ENCODE measurements at places on chromosomes 13 and 19.

DNA sequence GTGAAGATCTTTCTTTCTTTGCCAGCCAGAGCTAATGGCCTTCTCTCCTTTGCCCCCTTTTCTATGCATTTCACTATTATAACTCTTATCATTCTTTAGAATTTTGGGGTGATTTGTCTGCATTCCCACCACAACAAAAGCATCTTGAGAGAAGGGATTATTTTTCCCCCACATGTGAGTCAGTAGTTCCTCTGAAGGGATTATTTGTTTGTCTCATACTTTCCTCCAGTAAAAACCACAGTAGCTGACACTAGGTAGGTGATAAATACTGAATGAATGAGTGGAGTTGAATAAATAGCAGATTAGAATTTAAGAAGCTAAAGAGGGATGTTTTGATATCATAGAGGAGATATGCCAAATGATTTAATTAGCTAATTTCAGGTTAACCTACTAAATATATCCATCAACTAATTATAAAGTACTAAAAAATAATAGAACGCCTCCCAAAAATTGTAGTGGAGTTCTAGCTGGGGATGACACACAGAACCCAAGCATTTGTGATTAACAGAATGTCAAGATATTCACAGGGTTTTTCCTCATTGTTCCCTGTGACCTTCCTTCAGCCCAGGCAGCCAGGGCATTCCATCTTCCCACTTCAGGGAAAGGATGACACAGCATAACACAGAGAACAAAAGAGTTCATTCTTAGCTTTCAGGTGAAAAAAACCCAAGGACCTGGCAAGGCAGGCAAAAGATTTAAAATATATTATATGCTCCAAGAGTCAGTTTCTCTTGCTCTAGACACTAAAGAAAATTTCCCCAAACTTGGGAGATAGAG, 3.5 kb upstream of the TBC1D4 start:
- DNase-seq = no peak

DNA sequence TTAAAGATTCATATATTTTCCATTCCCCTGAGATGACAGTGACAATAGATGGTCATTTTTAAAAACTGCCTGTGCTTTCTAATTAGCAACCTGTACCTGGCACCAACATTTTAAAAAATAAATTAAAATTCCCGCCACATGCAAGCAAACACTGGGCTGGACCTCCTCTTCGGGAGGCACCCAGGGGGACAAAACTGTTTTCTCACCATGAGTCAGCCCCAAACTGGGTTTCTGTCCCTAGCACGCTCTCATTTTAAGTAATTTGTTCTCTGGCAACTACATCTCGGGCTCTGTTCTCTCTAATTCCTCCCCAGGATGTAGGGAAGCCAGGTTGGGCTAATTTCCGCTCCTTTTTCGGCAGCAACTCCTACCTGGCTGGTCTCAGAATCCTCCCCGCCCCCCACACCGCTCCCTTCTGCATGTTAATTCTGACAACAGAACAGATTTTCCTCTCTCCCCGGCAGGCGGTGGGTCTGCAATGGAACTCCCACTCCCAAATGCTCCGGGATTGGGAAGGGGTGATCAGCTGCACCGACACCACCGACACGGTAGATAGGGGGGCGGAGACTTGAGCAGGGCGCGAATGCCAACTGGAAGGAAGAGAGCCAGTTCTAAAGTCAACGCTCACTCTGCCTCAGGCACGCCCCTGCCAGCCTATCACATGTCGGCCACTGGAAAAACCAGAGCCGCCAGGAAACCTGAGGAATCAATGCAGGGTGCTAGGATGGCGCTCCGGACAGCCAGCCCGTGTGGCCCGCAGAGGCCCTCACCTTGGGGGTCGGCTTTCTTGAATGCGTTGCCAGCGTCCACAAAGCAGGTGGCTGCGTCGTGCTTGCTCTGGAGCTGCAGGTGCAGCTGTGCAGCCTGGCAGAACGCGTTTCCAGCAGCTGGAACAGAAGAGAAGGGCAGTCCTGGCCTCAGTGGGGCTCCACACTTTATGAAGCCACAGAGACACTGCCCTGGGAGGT, 14.7 kb downstream of the NAPA start:
- peak; percentile 22 for DNase-seq

DNA sequence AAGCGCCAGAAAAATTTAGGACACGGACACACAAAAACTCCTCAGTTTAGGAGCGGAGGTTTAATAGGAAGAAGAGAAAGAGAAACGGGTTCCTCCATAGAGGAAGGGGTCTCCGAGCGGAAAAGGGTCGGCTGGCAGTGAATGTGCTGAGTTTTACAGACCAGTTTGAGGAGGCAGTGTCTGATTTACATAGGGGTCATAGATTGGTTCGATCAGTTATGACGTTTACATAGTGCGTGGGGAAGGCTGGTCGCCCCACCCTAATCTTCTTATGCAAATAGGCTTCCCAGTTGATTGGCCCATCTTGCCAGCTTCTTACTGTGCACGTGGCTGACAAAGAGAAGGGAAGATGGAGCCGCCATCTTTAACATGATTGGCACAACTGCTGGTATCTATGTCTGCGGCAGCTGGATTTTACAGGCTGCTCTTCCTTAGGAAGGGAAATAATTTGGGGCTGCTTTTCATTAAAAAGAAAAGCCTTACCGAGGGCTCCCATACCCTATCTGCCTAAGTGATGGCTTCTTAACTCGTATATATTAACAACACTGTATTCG, 1.2 kb upstream of the ZNF225 start:
- DNase-seq = no peak

DNA sequence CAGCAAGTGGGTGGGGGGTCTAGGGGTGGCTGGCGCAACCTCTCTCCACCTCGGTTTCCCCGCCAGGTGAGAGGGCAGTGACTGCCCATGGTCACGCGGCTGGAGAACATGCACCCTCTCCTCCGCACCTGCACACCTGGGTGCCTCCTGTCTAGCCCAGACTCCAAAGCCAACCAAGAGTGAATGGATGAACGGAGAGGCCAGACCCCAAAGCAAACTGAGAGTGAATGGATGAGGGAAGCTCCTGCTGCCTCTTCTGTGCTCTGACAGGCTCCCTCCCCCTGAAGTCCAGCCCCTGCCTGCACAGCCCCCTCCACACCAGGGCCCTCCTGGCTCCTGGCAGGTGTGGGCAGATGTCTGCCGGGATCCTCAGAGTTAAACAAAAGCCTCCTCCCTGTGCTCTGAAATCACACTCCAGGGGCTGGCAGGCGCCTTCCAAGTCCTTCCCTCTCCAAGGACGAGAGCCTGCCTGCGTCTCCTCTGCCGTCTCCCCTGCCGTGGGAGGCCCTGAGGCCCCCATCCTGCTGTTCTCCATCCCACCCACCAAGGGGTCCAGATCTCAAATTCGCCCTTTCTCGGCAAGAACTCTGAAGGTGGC, 2.2 kb downstream of the SBNO2 start:
- DNase-seq = no peak

- DNase-seq = peak; percentile 89
Observed at GRCh38 chr19:42252365-42253244, 2.3 kb downstream of the ERF start.

DNA sequence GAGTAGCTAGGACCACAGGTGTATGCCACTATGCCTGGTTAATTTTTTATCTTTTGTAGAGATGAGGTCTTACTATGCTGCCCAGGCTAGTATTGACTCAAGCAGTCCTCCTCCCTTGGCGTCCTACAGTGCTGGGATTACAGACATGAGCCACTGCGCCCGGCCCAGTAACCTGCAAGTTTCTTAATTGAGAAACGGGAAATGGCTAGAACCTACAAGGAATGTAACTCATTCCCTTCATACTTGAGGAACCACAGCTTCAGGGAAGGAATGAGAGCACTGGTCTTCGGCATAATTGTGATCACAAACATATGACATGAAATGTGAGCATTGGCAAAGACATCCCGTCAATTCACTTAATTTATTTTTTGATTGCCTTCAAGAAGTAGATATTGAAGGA, 157.0 kb downstream of the KLF5 start:
- no peak for DNase-seq

DNA sequence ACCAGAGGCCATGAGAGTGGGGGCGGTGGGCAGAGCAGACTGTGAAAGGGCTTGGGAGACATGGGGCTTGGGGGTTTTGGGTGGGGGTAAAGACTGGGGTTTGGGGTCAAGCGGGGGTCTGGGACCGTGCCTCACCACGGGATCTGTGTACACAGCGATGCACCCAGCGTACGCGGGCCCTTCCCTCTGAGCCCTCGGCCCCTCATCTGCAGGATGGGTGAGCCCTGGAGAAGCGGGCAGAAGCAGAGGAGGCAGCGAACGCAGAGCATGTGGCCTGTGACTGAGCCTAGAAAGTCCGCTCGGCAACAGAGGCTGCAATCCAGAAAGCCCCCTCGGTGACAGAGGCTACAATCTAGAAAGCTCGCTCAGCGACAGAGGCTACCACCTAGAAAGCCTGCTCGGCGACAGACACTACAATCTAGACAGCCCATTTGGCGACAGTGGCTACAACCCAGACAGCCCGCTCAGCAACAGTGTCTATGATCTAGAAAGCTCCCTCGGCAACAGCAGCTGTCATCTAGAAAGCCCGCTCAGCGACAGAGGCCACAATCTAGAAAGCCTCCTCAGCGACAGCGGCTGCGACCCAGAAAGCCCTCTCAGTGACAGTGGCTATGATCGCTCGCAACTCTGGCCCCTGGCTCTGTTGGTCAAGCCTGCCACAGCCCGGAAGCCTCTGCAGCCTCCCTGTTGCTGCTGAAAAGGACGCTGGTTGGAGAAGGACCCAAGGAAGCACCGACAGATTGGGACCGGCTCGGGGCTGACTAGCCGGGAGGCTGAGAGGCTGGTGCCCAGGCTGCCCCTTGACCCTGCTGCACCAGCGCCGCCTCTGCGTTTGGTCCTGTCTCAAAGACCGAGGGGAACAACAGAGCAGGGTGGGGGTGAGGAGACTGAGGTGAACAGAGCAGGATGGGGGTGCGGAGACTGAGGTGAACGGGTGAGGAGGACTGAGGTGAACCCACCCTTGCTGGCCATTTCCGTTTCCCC, 68.6 kb downstream of the SPACA7 start:
- no peak for DNase-seq

GRCh38 chr19:49398931-49399330, 10.9 kb downstream of the KASH5 start:
- DNase-seq = no peak

GRCh38 chr13:46846726-46847125, 49.8 kb upstream of the ESD start:
- no peak for DNase-seq

DNA sequence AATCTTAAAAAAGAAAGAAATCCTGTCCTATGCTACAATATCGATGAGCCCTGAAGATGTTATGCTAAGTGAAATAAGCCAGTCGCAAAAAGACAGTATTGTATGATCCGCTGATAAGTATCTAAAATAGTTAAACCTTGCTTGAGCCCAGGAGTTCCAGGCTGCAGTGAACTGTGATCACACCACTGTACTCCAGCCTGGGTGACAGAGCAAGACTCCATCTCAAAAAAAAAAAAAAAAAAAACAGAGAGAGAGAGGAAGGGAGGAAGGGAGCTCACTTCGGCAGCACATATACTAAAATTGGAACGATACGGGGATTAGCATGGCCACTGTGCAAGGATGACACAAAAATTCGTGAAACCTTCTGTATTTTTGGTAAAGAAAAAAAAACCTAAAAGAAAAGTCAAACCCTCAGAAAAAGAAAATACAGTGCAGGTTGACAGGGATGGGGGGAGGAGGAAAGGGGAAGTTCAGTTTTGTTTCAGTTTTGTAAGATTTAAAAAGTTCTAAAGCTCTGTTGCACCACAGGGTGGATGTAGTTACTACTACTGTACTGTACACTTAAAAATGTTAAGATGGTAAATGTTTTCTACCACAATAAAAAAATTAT, 8.4 kb downstream of the CLASRP start:
- no peak for DNase-seq

DNA sequence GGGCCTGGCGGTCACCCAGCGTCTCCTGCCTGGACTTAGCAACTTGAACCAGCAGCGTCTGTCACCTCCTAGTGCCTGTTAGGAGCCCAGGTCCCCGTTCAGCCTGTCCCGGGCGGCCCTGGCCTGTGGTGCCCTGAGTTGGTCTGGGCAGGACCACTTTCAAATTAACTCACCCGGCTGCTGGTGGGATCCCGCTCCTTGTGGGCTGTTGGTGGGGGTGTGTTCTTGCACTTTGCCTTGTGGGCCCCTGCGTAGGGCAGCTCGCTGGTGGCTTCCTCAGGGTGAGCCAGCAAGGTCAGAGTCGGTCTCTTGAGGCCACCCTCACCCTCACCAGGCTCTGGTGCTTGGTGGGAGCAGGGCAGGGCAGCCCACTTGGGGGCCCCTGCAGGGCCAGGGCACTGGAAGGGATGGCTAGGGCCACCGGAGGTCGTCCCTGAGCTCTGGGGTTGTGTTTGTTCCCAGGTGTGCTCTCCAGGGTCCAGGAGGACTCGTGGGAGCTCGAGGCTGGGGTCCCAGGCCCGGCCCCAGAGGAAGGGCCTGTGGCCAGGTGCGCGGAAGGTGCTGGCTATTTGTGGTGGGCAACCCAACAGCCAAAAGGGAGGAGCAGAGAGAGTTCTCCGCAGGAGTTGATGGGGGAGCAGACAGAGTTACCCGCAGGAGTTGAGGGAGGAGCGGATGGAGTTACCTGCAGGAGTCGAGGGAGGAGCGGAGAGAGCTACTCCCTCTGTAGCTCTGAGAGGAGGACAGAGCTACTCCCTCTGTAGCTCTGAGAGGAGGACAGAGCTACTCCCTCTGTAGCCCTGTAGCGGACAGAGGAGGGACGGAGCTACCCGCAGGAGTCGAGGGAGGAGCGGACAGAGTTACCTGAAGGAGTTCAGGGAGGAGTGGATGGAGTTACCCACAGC, 16.9 kb downstream of the TFDP1 start:
- DNase-seq = peak; percentile 39

DNA sequence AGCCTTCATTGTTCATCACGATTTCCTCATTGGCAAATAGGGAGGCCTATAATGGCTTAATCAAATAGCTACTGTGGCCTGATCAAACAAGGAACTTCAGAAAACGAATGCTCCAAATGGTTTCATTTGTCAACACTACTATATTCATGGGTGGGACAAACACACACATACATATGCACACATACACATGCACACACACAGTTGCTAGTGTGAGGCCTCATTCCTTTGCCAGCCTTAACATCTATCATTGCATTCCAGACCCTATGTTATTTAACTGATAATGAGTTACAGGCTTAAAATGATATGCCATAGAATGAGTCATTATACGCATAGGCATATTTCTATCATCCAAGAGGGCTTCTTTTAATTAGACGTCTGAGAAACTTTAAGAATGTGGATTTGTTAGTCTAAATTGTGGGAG, 140.2 kb downstream of the KLF5 start:
- no peak for DNase-seq

DNA sequence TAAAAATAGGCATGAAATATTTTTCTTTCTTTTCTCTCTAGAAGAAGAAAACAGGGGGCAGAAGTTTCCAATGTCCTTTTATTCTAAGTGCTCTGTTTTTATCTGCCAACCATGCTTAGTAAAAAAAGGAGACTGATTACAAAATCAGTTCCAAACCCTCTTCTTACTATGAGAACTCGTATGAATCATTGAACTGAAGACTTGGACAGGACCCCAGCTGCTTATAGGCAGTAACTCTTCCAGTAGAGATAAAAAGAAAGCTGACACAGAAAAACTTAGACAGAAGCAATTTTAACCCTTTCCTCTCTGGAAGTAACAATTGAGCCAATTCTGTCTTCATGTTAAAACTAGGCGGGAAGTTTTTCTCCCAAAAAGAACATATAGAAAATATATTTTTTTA, 24.5 kb upstream of the FREM2 start:
- DNase-seq = no peak
